ENCODE measurements at places on chromosomes 12 and 14.

- DNase-seq = no peak
These were observed 1674.7 kb upstream of the SEL1L start for GRCh38 chr14:83208341-83208740.

GRCh38 chr14:50820786-50821509 is 10.0 kb downstream of the NIN start:
- no peak for DNase-seq

DNA sequence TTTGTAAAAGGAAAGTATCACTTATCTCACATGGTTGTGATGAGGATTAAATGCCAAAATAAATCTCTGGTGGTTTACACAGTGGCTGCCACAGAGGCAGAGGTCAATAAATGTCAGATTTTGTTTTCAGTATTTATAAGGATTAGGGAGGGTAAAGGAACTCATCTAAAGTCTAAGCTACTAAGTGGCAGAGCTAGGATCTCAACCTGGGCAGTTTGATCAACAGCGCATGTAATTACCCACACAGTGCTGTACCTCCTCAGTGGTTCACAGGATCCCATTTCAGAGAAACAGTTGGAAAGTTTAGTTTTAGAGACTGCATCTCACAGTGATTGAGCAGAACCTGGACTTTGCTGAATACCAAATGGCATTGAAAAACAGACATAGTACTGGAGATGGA is 44.9 kb upstream of the RIC8B start:
- DNase-seq = no peak

DNA sequence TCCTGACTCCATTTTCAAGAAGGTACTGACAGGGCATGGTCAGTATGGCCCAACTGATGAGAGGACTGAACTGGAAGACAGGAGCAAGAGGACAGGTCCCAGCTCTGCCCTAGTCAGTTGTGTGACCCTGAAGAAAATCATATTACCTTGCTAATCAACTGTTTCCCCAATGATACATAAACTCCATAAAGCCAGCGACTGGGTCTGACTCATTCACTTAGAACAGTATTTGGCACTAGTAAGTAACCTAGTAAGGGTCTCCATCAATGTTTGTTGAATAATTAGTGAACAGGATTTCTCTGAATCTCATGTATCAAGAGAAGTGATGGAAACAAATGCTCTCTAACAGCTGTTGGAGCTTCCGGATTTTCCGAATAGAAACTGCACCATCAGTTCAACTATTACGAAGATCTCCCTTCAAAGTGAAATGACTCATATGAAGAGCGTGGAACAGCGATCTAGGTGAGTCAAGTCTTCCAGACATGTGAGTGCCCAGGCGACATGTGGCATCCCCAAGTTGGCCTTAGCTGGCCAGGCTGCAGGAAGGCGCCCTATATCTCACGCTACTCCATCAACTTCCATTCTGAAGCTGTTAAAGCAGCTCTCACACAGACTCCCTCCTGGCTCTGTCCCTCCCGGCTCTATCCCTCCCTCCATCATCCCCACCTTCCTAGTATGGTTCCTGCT is 94.5 kb downstream of the TTC7B start:
- DNase-seq = no peak

DNA sequence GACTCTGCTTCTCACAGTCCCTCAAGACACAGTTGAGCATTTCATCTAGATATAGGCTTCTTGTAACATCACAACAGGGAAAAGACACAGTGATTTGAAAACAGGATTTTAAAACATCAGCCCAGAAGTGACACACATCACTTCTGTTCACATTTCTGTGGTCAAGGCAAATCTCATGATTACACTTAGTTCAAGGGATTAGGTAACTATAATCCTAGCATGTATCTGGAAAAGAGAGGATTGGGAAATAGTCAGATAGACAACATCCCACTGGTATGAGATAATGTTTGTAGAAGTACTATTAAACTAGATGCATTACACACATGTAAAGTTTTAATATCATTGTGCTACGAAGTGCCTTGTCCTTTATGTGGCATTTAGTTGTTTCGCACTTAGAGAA is 252.6 kb upstream of the PRKD1 start:
- DNase-seq = no peak

DNA sequence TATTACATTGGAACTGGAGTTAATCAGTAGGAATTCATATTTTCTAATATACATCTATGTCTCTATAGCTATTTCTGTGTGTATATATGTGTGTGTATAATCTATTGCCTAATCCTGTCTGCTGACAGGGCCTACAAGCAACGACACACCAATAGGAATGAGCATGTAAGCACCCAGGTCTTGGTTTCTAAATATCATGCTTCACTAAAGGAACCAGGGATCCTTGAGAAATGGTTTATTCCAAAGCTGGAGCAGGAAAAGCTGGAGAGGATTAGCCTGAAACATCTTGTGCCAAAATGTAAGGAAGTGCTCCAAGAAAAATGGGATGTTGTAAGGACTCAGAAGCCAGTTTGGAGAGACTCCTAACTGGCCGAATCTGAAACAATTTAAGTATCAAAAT is 29.3 kb upstream of the LGALS3 start:
- no peak for DNase-seq

DNA sequence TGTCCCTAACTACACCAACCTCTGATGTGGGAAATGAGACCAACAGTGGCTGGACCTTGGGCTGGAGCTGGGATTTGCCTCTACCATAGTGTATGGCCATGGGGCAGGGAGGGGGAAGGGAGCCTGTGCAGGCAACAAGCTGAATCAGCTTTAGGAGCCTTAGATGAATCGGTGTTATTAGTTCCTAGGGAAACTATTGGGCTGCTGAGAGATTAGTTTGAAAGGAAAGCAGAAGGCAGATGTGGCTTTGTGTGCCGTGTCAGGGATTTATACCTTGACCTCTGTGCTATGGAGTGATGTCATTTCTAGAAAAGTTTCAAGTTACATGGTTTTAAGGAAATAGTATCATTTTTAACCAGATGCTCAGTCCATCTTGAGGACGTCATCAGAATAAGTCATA is 19.5 kb upstream of the GAS2L3 start:
- DNase-seq = no peak

DNA sequence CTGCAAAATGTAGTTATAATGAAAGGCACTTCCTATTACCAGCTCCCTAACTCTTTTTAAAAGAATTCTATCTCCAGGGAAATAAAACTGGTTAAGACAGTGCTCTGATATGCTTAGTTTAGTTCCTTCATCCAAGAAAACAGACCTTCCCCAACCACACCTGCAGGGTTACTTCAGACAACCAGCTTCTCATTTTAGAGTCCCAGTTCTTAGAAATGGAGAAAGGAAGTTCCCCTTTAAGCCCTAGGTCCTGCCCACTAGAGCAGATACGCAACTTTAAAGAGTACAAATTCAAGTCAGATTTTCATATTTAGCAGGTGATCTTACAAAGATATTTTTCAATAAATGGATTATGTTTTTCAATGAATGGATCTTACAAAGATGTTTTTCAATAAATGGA is 4.4 kb upstream of the WSB2 start:
- DNase-seq = no peak

DNA sequence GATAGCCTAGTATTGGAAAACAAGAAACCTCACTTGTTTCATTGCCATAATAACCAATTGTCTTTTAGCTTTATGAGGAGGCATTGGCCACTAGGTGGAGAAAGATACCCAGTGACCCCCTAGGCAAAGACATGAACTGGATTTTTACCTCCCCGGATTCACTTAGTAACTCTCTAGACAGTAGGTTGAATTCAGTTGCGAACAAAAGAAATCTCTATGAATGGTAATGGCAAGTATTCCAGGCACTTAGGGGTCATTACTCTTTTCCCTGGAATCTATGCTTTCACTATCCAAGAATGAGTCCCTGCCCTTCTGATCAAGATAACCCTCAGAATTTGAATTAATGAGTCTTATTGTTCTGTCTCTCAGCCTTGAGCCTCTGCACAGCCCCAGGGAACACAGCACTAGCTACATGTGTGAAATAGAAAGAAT is 29.5 kb upstream of the RHOJ start:
- no peak for DNase-seq

GRCh38 chr14:95311752-95312151 is 8.0 kb downstream of the CLMN start:
- no peak for DNase-seq

- no peak for DNase-seq
These were observed 891 bp downstream of the SPRYD4 start for GRCh38 chr12:56469007-56469930.

DNA sequence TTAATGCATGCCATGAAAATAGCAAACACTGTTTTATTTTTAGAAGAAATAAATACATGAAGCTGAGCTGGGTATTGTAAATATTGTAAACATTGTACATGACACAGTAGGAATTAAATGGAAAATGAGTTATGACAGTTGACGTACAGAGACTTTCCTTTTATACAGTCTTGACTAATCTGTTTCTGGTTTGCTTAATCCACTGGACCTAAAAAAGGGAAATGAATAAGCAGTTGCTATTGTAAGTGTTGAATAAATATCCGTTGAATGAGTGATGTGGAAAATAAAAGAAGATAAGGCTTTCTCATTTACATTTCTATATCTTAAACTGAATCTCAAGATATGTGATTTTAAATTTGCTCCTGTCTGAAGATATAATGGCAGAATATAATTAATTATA is 15.0 kb downstream of the PMCH start:
- DNase-seq = no peak

DNA sequence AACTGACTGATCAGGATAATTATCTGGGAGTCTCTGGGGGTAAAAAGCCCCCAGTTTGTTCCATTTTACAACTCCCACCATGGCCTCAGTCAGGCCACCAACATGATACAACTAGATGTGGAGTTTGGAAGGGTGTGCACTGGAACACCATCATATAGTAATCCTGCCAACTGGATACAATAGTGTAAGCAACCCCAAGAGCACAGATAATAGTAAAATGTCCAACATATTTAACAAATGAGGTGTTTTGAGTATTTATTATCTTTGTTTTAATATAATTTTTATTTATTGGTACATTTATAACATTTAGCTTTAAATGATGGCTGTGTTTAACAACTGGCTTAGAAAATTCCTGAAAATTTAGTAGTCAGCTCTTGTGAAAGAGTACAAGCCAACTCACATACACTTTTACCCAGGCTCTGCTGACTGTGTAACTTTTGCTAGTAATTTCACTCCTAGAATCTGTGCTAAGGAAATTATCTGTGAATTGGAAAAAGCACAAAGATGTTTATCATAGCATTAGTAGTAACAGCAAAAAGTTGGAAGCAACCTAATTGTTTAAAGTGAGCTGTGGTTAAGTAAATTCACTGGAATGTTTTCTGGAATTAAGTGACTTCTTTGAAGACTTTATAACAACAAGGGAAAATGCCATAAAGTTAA is 196.8 kb downstream of the RAD51B start:
- DNase-seq = no peak

DNA sequence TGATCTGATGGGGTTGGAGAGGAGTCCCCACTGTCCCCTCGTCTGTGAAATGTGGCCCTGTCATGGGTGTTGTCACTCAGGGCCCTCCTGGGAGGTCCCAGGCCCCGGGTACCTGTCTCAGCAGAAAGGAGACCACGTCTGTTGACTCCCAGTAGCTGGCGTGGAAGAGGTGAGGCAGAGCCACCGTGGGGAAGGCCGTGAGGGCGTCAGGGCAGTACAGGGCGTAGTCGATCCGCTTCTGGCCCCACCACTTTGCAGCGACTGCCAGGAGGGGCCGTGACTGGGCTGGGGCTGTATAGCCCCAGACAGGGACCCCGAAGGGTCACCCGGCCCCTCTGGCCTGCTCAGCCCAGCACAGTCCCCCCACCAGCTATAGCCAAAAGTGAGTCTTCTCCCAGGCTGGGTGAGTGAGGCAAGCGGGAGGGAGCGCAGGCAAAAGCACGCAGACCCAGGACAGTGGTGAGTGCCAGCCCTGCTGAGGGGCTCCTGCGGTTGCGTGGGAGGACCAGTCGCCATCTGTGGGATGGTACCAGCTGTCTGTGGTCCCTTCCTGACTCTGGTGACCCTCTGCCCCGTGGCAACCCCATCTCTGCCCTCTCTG is 8.2 kb downstream of the ARL6IP4 start:
- no peak for DNase-seq

- DNase-seq = no peak
These were observed 141.7 kb downstream of the PIK3C2G start for GRCh38 chr12:18402872-18403611.

- no peak for DNase-seq
These were observed 39.0 kb downstream of the SLCO1B1 start for GRCh38 chr12:21169878-21170472.

Measured in activated CD8-positive, alpha-beta memory T cell treated with anti-CD3 and anti-CD28 coated beads for 48 hours (primary cell).